Frontal cortex (tissue), 4 donors: ENCODE measurements at places on chromosomes 5 and 9. TPM values are rescaled to one million over a fixed set of nuclear protein-coding genes. Genes with fewer than 3 reads are reported as not detected.

Gene FBXL7
- 1.2 TPM for total RNA-seq

Gene RRAGA
- total RNA-seq: 62.0 TPM

Gene MAPK9
- 95.8 TPM for total RNA-seq

Gene CDC20B
- total RNA-seq: not detected

Gene NFIB
- total RNA-seq: 104 TPM

Gene KYAT1
- total RNA-seq: 9.8 TPM

Gene ANKRD33B
- 1.6 TPM for total RNA-seq

Gene AQP7
- not detected for total RNA-seq

Gene FBN2
- 7.7 TPM for total RNA-seq

Gene CDKN2A
- under 0.01 TPM for total RNA-seq

Gene ADAMTSL2
- total RNA-seq: 2.4 TPM

Gene ADAMTSL1
- total RNA-seq: 11.4 TPM

Gene SOWAHA
- total RNA-seq: 4.5 TPM

Gene STPG3
- total RNA-seq: not detected

Gene FCN2
- not detected for total RNA-seq

Gene CSF1R
- total RNA-seq: 5.3 TPM

Gene FBP1
- total RNA-seq: not detected

Gene SARDH
- 1.6 TPM for total RNA-seq

Gene TRIM7
- total RNA-seq: 2.0 TPM

Gene NCBP1
- total RNA-seq: 62.0 TPM

Gene CXCL14
- total RNA-seq: 7.7 TPM

Gene DMRT3
- not detected for total RNA-seq

Gene ADGRD2
- total RNA-seq: not detected

Gene TAF11L10
- total RNA-seq: not detected

Gene AHRR
- total RNA-seq: 1.2 TPM

Gene TLX3
- not detected for total RNA-seq

Gene PCDHB5
- total RNA-seq: 7.3 TPM

Gene PCDHGB4
- 8.6 TPM for total RNA-seq

Gene CDKN2AIPNL
- 68.1 TPM for total RNA-seq

Gene BTNL3
- total RNA-seq: not detected

Gene PALM2AKAP2
- total RNA-seq: 4.1 TPM

Gene CACNA1B
- total RNA-seq: 31.4 TPM

Gene PCDHGA9
- 6.9 TPM for total RNA-seq
